T-helper 1 cell (primary cell): ENCODE measurements at places on chromosomes 11 and 22.

DNA sequence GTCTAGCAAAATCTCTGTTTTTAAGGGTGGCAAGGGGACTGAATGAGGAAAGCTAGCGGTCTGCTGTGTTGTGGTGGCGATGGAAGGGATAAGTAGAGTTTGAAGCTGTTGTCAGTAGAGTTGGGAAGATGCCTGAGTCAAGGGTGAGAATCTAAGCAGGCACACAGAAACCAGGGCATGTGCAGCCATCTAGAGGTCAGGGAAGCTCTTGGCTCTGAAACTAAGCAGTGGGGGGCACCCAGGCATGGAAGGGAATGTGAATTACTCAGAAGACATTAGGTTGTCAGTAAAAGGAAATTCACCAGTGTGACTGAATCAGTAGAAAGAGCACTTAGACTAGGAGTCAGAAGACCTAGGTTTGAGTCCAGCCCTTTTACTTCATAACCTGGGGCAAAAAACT, 15.4 kb downstream of the BMAL1 start:
- no peak for DNase-seq

DNA sequence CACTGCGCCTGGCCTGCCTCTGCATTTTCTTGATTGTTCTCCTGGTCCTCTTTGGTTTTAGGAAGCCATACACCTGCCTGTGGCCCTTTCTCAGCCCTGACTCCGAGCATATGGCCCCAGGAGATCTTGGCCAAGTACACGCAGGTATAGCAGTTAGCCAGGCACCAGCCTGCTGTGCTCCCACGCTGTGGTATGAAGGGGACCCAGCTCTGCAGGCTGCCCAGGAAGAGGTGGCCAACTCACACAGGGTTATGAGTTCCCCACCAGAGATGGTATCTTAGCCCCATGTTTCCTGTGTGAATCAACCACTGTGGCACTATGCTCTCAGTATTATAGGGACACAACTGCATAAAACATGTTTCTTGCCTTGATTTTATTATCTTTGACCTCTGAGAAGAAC, 31.1 kb downstream of the SGSM3 start:
- peak; percentile 48 for DNase-seq

DNA sequence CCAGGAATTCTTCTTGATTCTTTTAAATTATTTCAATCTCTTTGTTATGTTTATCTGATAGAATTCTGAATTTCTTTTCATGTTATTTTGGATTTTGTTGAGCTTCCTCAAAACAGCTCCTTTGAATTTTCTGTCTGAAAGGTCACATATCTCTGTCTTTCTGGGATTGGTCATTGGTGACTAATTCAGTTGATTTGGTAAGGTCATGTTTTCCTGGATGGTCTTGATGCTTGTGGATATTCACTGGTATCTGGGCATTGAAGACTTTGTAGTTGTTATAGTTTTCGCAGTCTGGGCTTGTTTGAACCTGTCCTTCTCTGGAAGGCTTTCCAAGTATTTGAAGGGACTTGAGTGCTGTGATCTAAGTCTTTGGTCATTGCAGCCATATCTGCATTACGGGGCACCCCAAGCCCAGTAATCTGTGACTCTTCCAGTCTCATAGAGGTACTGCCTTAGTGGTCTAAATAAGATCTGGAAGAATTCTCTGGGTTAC, 18.9 kb upstream of the INSC start:
- no peak for DNase-seq

DNA sequence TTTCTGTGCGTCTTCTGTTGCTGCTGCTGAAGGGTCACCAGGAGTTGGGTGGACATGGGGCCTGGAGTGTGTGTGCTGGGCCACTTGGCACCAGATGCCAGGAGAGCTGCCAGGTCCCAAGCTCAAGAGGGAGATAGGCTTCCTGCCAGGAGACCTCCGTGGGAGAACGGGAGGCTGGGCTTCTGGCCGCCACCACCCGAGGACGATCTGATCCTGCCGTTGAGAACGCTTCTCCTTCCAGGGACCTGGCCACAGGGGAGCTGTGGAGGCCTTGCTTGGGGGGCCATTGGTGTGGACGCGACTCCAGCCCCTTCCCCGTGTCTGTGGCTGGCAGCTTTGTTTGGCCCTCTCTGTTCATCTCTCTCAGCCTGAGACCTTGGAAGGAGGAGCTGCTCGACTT, 2.4 kb downstream of the BRSK2 start:
- no peak for DNase-seq

GRCh38 chr11:85809191-85809590, 1.8 kb downstream of the SYTL2 start:
- no peak for DNase-seq
